Left cardiac atrium (tissue), 4 donors: ENCODE measurements at places on chromosomes 12 and 14.

DNA sequence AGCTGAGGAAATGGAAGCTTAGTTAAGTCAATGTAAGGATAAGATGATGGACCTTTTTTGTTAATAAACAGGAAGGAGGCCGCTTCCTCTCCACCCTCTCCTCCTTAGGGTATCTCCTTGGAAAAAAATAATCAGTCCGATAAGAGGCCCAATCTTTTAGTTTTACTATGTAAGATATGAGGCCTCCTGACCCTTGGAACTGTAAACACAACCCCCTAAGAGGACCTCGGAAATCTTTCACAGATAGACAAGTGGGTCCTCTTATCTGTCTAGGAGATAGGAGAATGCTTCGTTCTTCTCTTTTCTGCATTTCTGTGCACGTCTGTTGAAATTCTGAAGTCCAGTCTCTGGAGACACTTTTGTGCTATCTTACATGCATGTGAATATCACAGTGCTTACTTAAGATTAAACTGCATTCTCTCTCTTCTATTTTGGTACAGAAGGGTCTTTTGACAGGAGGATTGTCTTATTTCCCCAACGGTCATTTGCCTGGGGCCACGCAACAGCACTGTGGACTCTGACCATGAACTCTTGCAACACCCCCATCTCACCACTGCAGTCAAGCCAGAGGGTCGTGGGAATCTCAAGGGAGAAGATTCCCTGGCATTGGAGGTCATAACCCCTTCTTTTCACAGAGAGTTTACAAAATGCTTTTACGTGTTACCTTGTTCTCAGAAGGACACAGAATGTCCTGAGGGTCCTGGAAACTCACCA is 313.0 kb upstream of the RTL1 start:
- DNase-seq = no peak

GRCh38 chr12:70555081-70555480 is 82.1 kb downstream of the PTPRB start:
- DNase-seq = no peak

- DNase-seq = no peak
Measured at GRCh38 chr12:12070674-12071656, at the start of gene BCL2L14. BCL2L14 (plus strand) TSS chr12:12070939; CDS start chr12:12079306, 8,367 bp downstream.

- no peak for DNase-seq
Measured at GRCh38 chr12:127178052-127178451, 1088.9 kb upstream of the TMEM132C start.

DNA sequence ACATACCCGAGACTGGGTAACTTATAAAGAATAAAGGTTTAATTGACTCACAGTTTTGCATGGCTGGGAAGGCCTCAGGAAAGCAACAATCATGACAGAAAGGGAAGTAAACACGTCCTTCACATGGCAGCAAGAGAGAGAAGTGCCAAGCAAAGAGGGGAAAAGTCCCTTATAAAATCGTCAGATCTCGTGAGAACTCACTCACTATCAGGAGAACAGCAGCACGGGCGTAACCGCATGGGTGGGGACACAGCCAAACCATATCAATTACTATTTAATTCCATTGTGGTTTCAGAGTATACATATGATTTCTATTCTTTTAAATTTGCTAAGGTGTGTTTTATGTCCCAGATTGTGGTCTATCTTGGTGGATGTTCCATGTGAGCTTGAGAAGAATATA is 117.9 kb downstream of the SCAF11 start:
- no peak for DNase-seq
